Activated CD4-positive, alpha-beta T cell treated with anti-CD3 and anti-CD28 coated beads, Interleukin-2, amount 10 ng/mL, durations not matched to agents 24 days and 14 days (primary cell): ENCODE measurements at places on chromosomes 2 and 18. TPM values are rescaled to one million over a fixed set of nuclear protein-coding genes. Genes with fewer than 3 reads are reported as not detected.

CMPK2 gene
- 6.4 and 6.9 TPM in 2 replicates for total RNA-seq

FAM237A gene
- total RNA-seq = not detected in 2 replicates

HRH4 gene
- total RNA-seq = 0.79 and 1.6 TPM in 2 replicates

ZDBF2 gene
- total RNA-seq = 9.9 and 10.5 TPM in 2 replicates

LYPD6B gene
- total RNA-seq = not detected in 2 replicates

ZC3H6 gene
- total RNA-seq = 4.9 and 6.2 TPM in 2 replicates
